ENCODE measurements at places on chromosomes 13 and 19. TPM values are rescaled to one million over a fixed set of nuclear protein-coding genes. Genes with fewer than 3 reads are reported as not detected.

Gene RPL21
- 806 TPM for total RNA-seq

Gene PLVAP
- total RNA-seq, result 174 TPM

Gene DAPK3
- 70.7 TPM for total RNA-seq

Gene SIGLECL1
- not detected for total RNA-seq

DNA sequence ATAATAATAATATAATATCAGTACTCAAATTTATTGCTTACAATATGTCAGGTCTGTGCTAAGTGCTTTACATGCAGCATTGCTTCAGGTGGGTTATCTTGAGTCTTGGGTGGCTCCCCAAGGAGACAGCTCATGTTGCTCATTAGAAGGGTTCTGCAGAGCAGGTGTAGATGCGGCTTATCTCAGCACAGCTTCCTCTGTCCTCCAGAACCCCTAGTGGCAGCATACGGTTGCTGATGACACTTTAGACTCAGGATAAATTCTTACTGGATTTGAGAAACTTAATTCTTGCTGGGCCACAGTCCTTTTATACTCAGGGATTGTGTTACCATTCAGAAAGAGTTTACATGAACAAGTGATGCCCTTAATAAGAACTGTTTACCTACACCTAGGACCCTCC, 8.9 kb downstream of the COG3 start:
- no peak for DNase-seq
- no peaks in the 10 kb centered on the region for H3K27me3 ChIP-seq
- peaks cover 9% of the 10 kb centered on the region for H3K4me1 ChIP-seq
- H3K36me3 ChIP-seq, result peaks cover 20% of the 10 kb centered on the region
- no peak overlapping the region for H3K4me3 ChIP-seq

DNA sequence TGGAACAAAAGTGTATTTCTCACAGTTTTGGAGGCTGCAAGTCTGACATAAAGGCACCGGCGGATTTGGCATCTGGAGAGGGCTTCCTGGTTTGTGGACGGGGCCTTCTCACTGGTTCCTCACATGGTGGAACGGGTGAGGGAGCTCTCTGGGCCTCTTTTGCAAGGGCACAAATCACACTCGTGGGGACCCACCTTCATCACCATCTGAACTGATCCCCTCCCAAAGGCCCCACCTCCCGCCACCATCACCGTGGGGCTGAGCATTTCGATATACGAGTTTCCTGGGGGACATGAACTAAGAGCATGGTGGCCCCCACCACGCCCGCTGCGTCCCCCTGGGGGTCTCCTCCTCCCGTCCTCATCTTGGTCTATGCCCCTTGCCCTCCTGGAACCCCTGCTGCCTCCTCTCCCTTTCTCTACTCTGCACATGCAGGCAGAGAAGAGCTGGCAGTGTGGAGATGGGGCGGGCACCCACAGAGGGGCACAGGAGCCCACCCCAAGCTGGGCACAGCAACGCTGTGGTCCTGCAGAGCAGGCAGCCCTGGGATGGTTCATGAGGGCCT, 20.8 kb upstream of the SPACA7 start:
- DNase-seq, result peak; percentile 48
- H3K27ac ChIP-seq, result no peak overlapping the region
- no peaks in the 10 kb centered on the region for H3K27me3 ChIP-seq
- H3K36me3 ChIP-seq, result no peaks in the 10 kb centered on the region
- H3K4me1 ChIP-seq, result peaks cover 5% of the 10 kb centered on the region
- H3K4me3 ChIP-seq, result no peak overlapping the region

- no peak overlapping the region for H3K4me3 ChIP-seq
- H3K36me3 ChIP-seq, result no peaks in the 10 kb centered on the region
- DNase-seq, result no peak
- H3K4me1 ChIP-seq, result no peaks in the 10 kb centered on the region
Measured at GRCh38 chr13:51971520-51972426, 39.5 kb downstream of the ATP7B start.

DNA sequence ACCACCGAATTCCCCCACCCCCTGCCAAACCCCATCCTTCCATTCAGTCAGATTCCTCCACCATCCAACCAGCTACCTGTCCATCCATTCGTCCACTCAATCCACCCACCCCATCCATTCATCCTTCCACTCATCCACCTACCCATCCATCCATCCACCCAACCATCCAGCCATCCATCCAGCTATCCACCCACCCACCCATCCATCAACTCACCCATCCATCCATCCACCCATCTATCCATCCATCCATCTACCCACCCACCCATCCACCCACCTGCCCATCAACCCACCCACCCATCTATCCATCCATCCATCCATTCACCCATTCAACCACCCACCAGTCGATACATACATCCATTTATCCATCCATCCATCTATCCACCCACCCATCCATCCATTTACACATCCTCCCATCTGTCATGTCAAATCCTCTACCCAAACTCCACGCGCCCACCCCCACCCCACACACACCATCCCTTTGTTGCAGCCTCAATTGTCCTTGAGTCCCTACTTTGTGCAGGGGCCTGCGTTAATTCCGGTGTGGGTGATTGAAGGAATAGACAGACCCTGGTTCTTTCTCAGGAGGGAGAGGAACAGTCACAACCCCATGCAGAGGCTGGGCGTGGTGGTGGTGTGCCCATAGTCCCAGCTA, 5.3 kb upstream of the SLC5A5 start:
- peaks cover 39% of the 10 kb centered on the region for H3K36me3 ChIP-seq
- DNase-seq, result no peak
- H3K4me3 ChIP-seq, result no peak overlapping the region
- peaks cover 2% of the 10 kb centered on the region for H3K4me1 ChIP-seq

DNA sequence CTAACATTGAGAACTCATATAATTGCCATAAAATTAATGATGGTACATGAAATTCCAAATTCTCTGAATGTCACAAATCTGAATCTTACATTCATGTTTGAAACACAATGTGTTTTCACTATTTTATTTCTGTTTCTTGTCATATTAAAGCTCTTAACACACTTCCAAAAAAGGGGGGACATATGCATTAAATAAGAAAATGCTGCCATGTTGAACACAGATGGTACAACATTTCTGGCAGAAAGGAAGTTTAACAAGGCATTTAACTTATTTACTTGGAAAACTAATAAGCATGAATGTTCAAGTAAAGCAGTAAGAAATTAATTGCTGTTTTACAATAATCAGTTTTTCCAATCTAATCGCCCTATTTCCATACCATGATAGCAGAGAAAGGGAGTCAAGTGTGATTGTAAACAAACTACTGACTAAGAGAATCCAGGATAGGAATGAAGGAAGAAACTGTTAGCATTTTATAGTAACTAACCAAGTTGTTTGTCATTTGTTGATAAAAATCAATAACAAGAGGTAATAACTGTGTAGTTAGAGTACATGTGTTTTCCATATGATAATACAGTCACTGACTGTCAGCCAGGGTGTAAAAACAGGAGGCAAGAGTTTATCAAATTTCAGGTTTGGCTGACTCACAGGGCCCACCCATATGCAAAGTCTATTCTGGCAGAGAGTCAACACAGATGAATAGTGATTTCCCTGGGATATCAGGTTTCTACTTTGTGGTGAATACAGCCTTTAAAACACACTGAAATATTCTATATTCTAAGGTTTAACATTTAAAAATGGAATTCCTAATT, 5.7 kb upstream of the FOXO1 start:
- H3K27ac ChIP-seq, result no peak overlapping the region
- H3K4me1 ChIP-seq, result no peaks in the 10 kb centered on the region
- H3K36me3 ChIP-seq, result no peaks in the 10 kb centered on the region
- H3K27me3 ChIP-seq, result no peaks in the 10 kb centered on the region

- H3K4me1 ChIP-seq, result no peaks in the 10 kb centered on the region
- H3K27me3 ChIP-seq, result no peaks in the 10 kb centered on the region
- no peak for DNase-seq
- no peak overlapping the region for H3K4me3 ChIP-seq
- H3K36me3 ChIP-seq, result no peaks in the 10 kb centered on the region
- no peak overlapping the region for H3K27ac ChIP-seq
Measured at GRCh38 chr13:42355092-42355485, 83.1 kb downstream of the AKAP11 start.

GRCh38 chr13:38173403-38173802, 176.2 kb upstream of the UFM1 start:
- no peaks in the 10 kb centered on the region for H3K4me1 ChIP-seq
- no peaks in the 10 kb centered on the region for H3K36me3 ChIP-seq
- H3K27me3 ChIP-seq, result no peaks in the 10 kb centered on the region

DNA sequence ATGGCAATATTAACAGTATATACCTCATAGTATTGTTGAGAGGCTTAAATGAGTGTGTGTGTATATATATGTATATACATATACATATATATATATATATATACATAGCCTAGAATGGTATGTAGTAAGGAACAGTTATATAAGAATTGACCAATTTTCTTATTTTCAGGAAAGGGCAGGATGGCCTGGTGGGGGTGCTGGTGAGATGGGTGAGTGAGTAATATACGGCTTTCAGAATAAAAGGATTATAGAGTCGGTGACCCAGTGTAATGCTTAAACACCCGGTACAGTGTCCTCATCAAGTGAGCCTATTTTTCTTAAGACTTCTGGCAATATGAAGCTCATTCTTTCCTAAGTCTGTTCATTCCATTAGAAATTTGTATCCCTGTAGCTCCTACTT, 11.7 kb upstream of the FAM216B start:
- no peak for DNase-seq
- H3K27ac ChIP-seq, result no peak overlapping the region
- H3K36me3 ChIP-seq, result no peaks in the 10 kb centered on the region
- H3K4me1 ChIP-seq, result no peaks in the 10 kb centered on the region
- no peaks in the 10 kb centered on the region for H3K27me3 ChIP-seq
- H3K4me3 ChIP-seq, result no peak overlapping the region

DNA sequence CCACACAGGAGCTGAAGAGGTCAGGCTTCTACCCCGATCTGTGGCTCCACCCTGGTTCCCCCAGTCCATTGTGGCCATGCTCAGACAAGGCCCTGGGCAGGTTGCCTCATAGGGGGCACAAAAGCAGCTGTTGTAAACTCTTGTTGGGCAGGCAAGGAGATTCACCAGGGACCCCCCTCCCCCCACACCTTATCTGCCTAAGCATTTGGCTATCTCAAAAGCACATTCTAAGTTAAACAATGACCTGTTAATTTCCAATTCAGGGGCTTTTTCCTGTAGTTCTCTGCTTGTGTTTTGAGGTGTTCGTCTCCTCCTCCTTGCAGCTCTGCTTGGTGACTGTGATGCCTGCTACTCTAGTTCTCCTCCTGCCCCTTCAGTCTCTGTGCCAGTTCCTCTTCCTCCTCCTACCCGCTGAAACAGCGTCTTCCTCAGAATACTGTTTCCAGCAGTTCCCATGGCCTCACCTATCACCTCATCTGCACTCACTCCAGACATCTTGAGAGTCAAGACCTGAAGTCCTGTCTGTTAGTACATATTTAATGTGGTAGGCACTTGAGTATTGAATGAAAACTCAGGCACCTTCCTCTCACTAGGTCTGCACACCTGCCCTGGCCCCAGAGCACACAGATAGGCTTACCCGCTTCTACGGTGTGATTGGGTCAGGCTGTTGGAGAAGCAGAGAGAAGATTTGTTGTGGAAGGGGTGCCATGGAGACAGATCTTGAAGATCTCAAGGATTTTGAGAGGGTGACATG, 31.7 kb downstream of the SPATA13 start:
- H3K4me3 ChIP-seq, result no peak overlapping the region
- no peak for DNase-seq
- no peak overlapping the region for H3K27ac ChIP-seq
- no peaks in the 10 kb centered on the region for H3K27me3 ChIP-seq
- H3K36me3 ChIP-seq, result no peaks in the 10 kb centered on the region
